ENCODE measurements at places on chromosomes 12 and 14.

DNA sequence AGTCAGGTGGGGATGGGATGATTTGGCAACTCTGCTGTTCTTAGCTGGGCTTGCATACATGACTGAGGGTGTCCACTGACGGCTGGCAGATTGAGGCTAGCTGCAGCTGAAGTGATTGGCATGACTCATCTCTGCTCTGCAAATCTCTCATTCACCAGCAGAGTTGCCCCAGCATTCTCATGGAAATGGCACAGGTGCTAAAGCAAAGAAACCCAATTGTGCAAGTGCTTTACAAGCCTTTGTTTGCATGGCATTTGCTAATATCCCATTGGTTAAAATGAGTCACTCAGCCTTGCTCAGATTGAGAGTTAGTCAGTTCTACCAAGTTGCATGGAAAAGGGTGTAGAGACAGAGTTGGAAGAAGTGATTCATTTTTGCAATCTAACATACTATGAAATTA lies 389.7 kb upstream of the FAR2 start:
- no peak for DNase-seq

GRCh38 chr12:110354172-110354780 lies 49.2 kb downstream of the ANAPC7 start:
- DNase-seq, result no peak

GRCh38 chr12:19245666-19246065 lies 116.1 kb downstream of the PLEKHA5 start:
- DNase-seq, result no peak

DNA sequence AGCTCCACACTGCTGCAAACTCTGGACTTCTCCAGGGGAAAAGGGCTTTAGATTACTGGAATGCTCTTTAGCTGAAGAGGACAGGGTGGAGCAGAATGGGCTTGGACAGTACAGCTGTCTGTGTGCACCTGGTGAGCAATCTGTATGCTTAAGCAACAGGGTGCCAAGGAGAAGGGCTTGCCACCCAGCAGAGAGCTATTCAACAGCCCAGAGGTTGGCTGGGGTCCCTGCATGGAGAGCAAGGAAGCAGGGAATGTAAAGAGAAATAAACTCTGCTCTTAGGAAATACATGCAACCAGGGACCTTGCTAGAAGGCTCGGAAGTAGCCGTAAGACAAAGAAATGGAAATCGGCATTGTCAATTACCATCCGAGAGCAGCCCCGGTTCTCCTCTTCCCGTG lies 53.0 kb upstream of the CORO1C start:
- DNase-seq, result no peak

GRCh38 chr12:132163041-132163910 lies 19.0 kb downstream of the NOC4L start:
- no peak for DNase-seq

- DNase-seq, result no peak
Measured at GRCh38 chr14:99401211-99401610, 79.4 kb downstream of the SETD3 start.

- no peak for DNase-seq
Measured at GRCh38 chr14:102891556-102891955, 30.9 kb upstream of the AMN start.

- DNase-seq, result no peak
Measured at GRCh38 chr12:27367078-27367477, 34.4 kb downstream of the BMAL2 start.

DNA sequence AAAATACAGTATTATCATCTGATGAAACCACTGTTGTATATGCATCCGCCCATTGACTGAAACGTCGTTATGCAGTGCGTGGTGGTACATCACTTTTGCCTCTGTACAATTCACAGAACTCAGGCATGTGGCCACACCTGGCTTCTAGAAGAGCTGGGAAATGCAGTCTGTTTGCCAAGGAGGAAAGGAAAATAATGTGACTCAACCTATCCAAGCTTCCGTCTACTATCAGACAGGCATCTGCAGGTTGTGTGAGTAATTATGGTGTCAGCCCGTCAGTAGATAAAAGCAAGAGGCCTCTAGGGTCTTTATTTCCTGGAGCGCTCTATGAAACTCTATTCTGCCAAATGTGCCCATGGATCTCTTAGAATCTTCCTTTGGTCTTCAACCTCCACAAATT lies 111.6 kb downstream of the BBS10 start:
- no peak for DNase-seq

- DNase-seq, result no peak
Measured at GRCh38 chr12:130463275-130463658, 125.6 kb downstream of the PIWIL1 start.

- no peak for DNase-seq
Measured at GRCh38 chr12:1470051-1470450, 124.3 kb downstream of the FBXL14 start.

GRCh38 chr14:39102265-39102968 lies 618 bp downstream of the SEC23A start:
- DNase-seq, result no peak

- no peak for DNase-seq
Measured at GRCh38 chr12:9509464-9510161, 98.1 kb downstream of the KLRB1 start.

GRCh38 chr12:25384038-25384892 lies 133.5 kb upstream of the KRAS start:
- peak; percentile 29 for DNase-seq

DNA sequence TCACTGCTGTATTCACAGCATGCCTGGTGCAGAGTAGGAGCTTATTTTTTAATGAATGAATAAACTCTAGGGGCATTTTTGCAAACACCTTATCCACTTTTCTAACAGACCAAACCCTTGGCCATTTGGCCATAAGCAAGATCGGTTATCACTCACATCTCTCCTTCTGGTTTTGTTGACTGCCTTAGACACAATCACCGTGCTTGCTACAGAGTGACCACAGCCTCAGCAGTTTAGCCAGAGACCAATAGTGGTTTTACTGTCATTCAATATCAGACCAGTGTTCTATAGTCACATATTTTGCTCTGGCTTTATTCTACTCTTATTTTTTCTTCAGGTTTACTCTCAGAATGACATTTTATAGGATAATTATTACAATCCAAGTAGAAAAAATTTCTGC lies 2.2 kb downstream of the KLRB1 start:
- DNase-seq, result no peak

DNA sequence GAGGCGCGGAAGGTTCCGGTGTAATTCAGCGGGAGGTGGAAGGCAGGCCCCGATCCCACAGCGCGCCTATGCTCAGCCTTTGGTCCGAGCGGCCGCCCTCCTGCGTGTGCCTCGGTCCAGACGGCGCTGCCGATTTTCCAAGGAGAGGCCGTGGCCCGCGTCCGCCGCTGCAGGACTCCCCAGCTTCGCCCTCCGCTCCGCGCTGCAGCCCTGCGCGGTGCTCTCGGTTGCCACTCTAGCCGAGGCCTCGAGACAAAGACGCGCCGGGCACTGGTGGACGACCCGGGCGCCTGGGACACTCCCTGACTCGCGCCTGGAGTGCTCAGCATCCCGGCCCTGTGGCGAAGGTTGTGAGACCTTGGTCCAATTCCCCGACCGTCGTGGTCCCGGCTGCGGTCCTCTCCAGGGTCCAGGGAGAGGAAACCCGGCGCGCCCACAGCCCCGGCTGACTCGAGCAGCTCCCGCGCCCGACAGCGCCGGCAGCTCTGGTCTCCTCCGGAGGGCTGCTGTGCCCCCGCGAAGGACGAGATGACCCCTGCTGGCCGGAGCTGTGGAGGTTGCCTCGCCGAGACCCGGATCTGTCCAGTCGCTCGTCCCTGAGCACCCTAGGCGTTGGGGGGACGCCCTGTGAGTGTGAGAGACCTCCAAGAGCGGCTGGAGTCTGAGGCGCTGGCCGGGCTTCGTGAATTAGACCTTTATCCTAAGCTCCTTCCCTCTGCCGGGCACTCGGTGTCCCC lies 6.5 kb downstream of the HOXC12 start:
- DNase-seq, result peak; percentile 85

DNA sequence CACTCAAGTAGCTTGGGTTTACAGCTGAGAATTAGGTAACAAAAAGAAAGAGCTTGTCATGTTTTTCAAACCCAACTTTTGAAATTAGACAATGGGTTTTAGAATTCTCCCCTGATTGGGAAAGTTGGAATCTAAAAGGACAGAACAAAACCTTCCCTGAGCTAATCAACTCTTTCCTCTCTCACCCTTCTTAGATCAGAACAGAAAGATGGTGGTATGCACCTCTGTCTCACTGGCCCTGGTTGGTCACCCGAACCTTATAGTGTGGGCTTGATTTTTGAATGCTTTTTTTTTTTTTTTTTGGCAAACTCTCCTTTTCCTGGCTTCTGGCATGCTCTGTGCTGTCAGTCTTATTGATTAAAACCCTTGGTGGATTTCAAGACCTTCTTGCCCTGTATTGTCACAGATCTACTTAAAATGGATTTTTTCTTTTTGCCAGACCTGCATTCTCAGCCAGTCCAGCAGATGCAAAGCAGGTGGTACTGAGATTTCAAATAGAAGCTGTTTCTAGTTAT lies 251.1 kb upstream of the RMST start:
- DNase-seq, result no peak

GRCh38 chr12:53989227-53990113 lies 4.5 kb downstream of the HOXC10 start:
- no peak for DNase-seq

GRCh38 chr14:101128478-101129321 lies 225.2 kb upstream of the RTL1 start:
- DNase-seq, result peak; percentile 38

DNA sequence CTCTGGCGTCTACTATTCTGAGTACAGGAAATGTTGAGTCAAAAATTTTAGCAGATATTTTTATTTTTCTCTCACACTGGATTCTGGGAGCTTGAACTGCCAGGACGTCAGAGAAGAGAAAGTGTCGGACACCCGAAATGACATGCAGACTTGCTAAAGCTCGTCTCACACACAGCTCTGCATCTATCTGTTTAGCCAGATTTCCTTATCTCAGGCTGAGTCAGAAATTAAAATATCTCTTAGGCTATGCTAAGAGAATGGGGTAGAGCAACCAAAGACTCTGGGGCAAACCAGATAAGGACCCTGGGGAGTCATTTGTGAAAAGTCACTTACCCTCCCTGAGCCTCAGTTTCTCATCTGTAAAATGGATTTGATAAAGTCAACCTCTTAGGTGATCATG lies 1124.1 kb downstream of the VRK1 start:
- no peak for DNase-seq

DNA sequence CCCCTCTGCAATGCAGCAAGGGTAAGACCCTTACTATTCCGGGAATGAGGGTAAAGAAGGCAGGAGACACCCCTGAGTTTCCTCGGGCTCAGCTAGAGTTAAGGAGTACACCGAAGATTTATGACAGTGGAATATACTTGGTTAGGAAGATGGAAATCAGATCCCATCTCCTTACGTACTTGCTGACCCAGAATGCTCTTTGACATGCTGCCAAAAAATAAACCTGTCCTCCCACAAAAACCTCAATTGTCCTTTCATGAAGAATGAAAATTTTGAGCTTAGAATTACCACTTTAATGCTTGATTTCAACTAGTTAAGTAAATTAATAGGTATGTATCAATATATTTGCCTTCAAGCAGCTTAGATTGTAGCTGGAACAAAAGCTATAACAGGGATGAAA lies 99.5 kb downstream of the PRIMA1 start:
- DNase-seq, result no peak

GRCh38 chr14:70188659-70189455 lies at the start of gene SLC8A3:
SLC8A3 (minus strand) TSS chr14:70188951; CDS start chr14:70168422, 20,529 bp downstream.
- DNase-seq, result peak; percentile 79

GRCh38 chr12:131167334-131167733 lies 213.6 kb downstream of the ADGRD1 start:
- DNase-seq, result no peak

DNA sequence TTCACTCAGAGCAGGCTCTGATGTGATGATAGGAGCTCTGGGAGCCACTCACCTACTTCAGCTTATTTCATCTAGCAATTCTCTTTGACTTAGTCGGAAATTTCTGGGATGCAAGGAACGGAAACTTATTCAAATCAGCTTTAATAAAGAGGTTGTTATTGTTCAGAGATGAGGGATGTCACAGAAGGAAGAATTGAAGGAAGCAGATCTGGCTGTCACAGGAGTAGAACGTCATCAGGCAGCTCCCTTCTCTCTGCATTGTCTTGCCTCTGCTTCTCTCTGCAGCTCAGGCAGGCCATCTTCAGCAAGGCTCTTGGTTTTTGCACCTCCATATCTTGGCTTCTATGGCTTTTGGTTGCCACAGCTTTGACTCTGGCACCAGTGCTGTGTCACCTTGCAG lies 7.6 kb upstream of the TMEM30B start:
- DNase-seq, result no peak

DNA sequence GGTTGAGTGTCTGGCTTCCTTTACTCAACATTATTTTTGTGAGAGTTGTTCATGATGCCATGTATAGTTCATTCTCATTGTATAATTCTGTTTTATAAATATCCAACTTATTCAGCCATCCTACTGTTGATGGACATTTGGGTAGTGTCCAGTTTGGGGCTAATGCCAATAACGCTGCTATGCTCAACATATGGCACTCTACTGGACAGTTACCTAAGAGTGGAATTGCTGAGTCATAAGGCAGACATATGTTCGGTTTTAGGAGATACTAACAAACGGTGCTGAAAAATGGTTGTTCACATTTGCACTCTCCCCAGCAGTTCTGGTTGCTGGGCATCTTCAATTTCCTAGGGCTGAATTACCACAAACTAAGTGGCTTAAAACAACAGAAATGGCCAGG lies 28.7 kb upstream of the P2RX4 start:
- no peak for DNase-seq

GRCh38 chr14:60196291-60196690 lies 31.1 kb upstream of the DHRS7 start:
- no peak for DNase-seq

GRCh38 chr12:96249196-96250118 lies 55.3 kb downstream of the ELK3 start:
- DNase-seq, result no peak

GRCh38 chr14:68726093-68726695 lies 66.7 kb downstream of the ZFP36L1 start:
- DNase-seq, result no peak

DNA sequence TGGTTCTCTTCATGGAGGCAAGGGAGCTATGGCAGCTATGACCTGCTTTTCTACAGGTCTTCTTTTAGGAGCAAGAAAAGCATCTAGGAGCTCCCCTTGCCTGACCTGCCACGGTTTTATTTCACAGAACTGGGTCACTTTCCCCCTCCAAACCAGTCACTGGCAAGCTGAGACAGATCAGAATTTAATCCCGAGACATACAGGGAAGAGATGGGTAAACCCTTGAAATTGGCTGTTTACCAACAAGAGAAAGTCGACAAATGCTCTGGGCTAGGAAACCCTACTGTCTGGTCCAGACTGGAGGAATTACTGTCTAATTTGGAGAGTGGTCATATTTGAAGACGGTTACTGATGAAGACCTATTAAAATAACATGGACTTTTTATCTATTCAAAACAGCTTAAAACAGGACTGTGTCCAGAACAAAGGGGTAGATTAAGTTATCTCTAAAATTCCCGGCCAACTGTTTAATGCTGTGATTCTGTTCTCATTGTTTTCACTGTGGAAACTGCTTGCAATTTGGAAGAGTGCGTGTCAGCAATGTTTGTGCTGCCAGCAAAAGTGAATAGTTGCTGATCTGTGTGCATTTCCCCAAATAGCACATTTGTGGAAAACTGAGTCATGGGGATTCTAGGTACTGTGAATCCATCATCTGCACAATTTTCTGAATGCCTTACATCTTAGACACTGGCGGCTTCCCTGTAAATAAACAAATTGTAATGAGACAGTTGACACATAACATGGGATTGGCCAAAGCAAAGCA lies 73.4 kb upstream of the EEA1 start:
- DNase-seq, result no peak

- DNase-seq, result peak; percentile 20
Measured at GRCh38 chr12:4388662-4389061, 9.2 kb upstream of the FGF23 start.
